ENCODE measurements at places on chromosomes 2 and 18. TPM values are rescaled to one million over a fixed set of nuclear protein-coding genes. Genes with fewer than 3 reads are reported as not detected.

Gene CD8B2
- total RNA-seq = not detected

Gene FBLN7
- 15.4 TPM for total RNA-seq

Gene CD302
- 65.2 TPM for total RNA-seq

Gene EPB41L3
- total RNA-seq = 48.2 TPM

Gene ARHGAP28
- 15.6 TPM for total RNA-seq

Gene CFAP65
- total RNA-seq = not detected

Gene PJVK
- 2.7 TPM for total RNA-seq

Gene ITM2C
- total RNA-seq = 64.9 TPM

Gene FAM237A
- total RNA-seq = not detected

Gene TRPM8
- total RNA-seq = not detected

Gene PTH2R
- total RNA-seq = 0.46 TPM

Gene KLHL29
- 10.6 TPM for total RNA-seq

Gene CNGA3
- 0.38 TPM for total RNA-seq

DNA sequence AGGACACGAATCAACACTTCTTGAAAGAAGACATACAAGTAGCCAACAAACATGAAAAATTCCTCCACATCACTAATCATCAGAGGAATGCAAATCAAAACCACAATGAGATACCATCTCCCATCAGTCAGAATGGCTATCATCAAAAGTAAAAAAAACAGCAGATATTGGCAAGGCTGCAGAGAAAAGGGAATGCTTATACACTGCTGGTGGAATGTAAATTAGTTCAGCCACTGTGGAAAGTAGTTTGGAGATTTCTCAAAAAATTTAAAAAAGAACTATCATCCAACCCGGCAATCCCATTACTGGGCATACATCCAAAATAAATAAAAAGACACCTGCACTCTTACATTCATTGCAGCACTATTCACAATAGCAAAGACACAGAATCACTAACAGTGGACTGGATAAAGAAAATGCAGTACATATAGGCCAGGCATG lies 78.7 kb downstream of the GRB14 start:
- no peak for DNase-seq

GRCh38 chr18:8133032-8133431 lies 476.2 kb upstream of the RAB12 start:
- no peak for DNase-seq

GRCh38 chr2:40719414-40719813 lies 267.5 kb upstream of the SLC8A1 start:
- DNase-seq = no peak

- DNase-seq = no peak
Measured at GRCh38 chr2:226981791-226982326, 146.0 kb downstream of the RHBDD1 start.

DNA sequence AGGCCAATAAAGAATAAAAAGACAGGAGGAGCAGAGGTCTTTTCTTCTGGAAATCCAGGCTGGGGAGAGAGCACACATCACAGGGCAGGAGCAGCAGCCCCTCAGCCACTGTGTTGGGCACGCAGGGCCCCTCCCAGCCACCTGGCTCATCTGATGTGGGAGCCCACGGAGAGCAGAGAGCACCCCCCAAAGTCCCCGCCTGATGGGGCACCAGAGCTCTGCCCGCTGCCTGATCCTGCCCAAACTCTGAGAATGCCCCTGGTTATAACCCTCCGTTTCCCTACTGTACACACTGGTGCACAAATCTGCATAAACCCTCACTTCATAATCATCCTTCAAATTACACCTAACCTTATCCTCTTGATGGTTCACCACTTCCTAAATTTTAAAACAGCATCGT lies 111.3 kb downstream of the HDAC4 start:
- peak; percentile 14 for DNase-seq

GRCh38 chr2:24491542-24492420 lies 727 bp downstream of the NCOA1 start:
- DNase-seq = peak; percentile 89

GRCh38 chr18:50674307-50674980 lies 114.6 kb downstream of the MAPK4 start:
- DNase-seq = no peak

GRCh38 chr2:241910604-241911520 lies 41.3 kb downstream of the RTP5 start:
- peak; percentile 56 for DNase-seq

GRCh38 chr2:88136817-88137216 lies 9.0 kb upstream of the FABP1 start:
- DNase-seq = no peak

DNA sequence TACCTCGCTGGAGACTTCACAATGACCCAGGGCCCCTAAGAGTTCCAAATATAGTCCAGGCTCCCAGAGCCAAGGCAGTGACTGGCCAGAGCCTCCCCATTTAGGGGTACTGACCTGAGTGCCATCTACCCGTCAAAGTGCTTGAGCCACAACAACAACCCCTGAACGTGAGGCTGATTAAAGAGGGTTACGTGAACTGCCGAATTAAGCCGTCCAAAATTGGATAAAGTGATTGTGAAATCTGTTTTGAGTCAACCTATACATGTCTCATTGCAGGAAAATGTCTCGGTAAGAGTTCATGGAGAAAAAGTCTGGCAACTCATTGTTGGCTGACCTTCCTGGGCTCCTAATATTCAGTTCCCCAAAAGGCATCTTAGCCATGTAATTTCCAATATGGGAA lies 116.3 kb downstream of the TTC32 start:
- no peak for DNase-seq

DNA sequence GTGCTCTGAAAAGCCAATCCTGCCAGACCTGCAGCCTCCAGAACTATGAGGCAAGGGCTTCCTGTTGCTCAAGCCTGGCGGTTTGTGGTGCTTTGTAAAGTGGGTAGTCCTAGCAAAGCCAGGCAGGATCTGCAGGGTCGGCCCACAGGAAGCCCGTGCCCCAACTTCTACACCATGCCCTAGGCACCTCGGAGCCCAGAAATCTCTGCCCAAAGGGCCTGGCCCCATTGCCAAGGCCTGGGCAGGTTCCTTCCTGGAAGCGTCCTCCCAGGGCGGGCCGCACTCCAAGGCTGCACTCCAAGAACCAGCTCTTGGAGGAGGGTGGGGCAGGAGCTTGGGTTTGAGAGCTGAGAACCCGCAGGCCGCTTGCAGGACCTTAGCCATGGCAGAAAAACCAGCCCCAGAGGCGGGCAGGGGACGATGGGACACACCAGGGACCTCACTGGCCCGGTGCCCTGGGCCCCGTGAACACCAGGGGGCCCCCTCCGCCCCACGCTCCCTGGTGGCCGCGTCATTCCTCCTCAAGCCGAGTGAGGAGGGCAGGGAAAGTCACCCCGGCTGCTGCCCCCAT lies 37.2 kb upstream of the ID2 start:
- peak; percentile 80 for DNase-seq

DNA sequence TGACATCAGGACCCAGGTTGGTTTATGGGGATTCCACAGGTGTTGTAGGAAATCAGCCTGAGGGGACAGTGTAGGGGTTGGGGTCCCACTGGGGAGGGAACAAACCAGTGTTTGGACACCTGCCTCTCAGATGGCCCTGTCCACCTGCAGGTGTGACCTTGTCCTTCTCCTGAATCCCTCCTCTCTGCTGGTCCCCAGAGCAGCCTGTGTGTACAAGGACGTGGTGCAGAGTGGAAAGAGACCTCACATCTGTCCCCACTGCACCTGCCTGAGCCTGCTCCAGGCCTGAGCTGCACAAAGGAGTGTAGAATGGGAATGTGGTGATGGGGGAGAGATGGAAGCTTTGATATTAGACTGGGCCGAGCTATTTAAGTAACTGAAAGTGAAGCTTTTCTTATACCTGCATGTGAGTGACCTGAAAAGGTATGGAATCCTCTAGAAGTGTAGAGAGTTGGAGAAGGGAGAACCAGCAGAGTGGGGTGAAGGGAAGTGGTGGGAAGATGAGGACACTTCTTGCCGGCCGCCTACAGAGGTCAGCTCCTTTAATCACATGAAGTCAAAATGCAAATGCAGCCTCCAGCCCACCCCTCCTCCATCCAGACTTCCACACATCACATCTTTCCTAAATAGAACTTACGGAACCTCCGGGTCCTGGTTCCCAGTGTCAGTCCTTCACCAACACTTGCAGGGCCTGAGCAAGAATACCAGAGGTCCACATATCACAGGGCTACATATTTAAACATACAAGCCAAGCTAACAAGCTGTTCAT lies 89.3 kb upstream of the SMAD2 start:
- DNase-seq = no peak

DNA sequence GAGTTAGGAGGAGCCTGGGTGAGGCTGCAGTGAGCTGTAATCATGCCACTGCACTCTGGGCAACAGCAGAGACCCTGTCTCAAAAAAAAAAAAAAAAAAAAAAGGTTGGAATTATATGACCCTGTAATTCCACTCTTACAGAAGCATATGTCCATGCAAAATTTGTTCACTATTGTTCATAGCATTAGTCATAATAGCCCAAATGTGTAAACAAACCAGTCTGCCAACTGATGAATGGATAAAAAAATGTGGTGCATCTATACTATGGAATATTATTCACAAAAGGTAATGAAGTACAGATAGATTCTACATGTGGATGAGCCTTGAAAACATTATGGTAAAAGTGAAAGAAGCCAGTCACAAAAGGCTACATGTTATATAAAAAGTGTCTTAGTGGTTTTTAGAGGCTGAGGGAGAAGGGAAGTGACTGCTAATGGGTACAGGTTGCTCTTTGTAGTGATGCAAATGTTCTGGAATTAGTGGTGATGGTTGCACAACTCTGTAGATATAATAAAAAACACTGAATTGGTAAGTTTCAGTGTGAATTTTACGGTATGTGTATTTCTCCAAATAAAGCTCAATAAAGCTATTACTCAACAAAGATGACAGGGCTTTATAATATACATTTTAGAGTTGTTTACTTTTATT lies 9.4 kb downstream of the COA5 start:
- no peak for DNase-seq

DNA sequence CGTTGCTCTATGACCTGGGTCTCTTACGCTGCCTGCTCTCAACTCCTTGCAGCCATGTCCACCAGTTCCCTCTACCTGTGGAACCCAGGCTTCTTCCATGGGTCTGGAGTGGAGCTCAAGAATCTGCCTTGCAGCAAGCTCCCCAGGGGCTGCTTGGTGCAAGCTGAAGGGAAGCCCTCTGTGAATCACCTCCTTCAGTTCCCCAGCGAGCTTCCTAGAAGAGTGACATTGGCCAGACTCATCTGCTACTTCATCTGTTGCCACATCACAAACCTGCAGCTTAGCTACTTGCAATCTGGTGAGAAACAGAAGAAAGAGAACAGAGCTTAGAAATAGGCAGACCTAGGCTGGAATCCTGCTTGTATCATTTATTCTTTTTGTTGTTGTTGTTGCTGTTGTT lies 9.8 kb upstream of the EFR3B start:
- no peak for DNase-seq

DNA sequence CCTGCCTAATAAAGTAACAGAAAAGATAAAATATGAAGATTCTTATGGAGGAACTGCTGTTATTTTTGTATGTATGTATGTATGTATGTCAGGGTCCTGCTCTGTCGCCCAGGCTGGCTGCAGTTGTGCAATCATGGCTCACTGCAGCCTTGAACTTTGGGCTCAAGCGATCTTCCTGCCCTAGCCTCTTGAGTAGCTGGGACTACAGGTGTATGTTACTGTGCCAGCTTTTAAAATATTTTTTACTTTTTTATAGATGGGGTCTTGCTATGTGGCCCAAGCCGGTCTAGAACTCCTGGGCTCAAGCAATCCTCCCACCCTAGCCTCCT lies 26.7 kb downstream of the ANKRD29 start:
- DNase-seq = no peak

DNA sequence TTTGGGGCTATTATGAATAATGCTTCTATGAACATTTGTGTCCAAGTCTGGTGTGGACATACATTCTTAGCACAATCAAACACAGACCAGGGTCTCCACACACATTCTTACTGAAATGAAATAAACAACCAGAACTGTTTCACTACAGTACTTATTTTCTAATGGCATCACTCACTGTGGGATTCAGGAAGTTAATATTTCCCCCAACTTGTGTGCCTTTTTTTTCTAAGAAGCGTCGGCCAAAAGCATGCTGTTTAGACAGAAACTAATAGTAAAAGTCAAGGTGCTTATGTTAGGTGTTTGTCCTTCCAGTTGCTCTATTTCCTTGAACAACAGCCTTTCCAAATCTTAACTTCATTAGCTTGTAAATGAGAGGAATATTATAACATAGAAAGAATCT lies 117.6 kb downstream of the DOCK10 start:
- DNase-seq = no peak
